ENCODE measurements at places on chromosomes 16 and 17.

DNA sequence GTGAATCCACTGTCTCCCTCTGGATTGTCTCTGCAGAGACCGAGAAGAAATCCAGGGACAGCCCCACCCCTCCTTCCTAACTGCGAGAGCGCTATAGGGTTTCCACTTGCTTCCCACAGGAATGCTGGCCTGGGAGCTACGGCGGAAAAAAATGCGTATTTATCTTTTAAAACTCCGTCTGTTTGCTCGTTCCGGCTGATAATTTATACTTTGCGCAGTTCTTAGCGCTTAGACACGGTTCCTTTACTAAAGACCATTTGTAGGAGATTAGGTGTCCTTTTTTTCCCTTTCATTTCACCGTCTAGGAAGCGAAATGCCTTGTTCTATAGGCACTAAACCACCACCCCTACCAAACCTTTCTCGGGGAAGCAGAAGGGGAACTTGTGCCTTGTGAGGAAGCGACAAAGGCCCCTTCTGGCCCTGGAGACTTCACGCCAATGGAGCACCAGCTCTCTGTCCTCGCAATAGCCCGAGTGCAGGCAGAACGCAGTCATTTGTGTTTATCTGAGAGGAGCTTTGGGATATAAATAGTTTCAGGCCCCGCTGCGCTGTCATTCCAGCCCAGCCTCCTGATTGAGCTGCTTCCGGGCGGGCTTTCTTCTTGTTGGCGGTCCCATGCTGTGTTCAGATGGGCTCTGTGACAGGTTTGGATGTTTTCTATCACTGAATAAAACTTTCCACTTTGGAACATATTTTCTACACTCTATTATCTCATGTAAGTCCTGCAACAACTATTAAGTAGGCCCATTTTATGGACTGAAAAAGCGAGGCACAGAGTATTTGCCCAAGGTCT is 791 bp upstream of the SUPT4H1 start:
- no peak for DNase-seq

DNA sequence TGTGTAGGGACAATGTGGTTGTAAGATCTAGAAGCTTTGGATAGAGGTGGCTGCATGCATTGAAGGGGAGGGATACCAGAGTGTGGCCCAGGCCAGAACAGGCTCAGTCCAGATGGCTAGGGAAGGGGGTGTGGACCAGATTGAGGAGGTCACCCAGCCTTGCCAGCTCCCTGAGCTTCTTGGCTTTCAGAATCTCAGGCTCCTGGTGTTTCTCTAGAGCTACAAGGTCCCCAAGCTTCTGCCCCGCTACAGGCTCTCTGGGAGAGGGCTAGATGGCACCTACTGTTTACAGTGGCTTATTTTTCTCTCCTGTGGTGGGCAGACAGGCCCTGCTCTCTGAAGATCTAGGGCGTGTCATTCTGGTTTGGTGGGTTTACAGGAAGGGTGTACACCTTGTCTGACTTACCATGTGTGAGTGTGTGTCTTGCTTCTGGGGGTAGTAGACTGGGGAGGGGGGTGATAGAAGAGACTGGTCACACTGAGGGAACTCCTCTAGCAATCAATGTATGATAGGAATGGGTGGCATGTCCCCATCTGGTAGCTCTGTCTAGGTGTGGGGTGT is 1.1 kb downstream of the RARA start:
- DNase-seq: no peak

DNA sequence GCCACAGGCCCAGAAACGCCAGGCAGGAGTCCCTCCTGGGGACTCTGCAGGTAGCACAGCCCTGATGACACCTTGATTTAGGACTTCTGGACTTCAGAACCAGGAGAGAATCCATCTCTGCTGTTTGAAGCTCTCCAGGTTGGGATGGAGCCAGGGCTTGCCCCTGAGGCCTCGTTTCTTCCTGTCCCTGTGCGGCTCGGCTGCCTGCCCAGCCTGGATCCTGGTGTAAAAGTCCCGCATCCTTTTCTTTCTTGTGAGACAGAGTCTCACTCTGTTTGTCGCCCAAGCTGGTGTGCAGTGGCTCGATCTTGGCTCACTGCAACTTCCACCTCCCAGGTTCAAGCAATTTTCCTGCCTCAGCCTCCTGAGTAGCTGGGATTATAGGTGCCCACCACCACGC is 17.9 kb upstream of the CBX4 start:
- no peak for DNase-seq

DNA sequence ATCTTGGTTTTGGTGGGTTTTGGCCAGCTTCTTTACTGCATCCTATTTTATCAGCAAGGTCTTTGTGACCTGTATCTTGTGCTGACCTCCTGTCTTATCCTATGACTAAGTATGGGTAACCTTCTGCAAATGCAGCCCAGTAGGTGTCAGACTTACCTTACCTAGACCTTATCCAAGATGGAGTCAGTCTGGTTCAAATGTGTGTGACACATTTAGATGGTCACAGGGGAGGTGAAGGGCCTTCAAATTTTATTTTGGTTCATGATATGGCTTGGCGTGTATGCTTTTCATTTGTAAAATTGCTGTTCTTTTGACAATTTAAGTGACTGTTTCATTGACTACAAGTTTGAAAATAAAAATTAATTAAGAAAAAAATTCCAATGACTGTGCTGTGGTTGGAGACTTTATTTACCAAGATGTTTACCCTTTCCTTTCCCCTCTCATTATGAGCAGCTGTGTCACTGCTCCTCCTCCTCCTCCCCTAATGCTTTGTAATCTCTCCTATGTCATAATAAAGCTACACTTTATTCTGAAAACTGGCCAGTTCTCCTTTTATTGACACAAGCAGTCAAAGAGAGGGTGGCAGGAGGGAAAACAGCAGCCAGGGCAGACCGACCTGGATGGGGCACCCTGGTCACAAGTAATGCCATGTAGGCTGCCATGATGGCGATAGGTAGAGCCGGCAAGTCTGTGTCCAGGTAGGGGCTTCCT is 49.4 kb downstream of the TNFRSF13B start:
- no peak for DNase-seq

DNA sequence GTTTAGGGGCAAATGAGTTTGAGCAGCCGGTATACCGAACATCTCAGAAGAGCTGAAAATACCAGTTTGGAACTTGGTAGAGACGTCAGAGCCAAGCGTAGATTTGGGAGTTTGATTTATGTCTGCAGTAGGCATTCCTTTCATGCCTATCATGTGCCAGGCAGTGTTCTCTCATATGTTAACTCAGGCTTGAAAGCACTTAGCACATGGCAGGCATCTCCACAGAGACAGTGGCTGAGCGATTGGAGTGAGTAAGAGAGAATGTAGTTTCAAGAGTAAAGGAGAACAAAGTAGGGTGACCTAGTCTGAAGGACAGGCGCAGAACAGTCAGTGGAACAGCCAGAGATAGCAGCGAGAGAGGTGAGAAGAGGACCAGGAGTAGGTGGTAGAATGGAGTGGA is 207.0 kb downstream of the FTO start:
- DNase-seq: no peak

DNA sequence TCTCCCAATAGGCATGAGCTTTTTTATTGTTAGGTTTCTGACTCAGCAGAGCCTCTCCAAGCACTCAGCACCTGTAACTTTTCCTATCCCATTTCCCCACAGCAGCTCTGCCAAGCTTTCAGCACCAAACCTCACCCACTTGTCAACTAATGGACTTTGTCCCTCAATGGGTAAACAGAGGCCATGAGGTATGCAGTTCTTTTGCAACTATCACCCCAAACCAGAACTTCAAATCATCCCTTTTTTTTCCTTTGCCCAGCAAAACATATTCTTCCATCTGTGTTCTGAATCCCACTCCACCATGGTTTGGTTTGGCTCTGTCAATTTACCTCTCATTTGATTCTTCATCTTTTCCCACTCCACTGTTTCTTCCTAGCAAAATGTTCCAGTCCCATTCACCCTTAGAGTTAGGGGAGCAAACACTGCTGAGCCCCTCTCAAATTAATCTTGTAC is 58.1 kb downstream of the TOX3 start:
- no peak for DNase-seq

DNA sequence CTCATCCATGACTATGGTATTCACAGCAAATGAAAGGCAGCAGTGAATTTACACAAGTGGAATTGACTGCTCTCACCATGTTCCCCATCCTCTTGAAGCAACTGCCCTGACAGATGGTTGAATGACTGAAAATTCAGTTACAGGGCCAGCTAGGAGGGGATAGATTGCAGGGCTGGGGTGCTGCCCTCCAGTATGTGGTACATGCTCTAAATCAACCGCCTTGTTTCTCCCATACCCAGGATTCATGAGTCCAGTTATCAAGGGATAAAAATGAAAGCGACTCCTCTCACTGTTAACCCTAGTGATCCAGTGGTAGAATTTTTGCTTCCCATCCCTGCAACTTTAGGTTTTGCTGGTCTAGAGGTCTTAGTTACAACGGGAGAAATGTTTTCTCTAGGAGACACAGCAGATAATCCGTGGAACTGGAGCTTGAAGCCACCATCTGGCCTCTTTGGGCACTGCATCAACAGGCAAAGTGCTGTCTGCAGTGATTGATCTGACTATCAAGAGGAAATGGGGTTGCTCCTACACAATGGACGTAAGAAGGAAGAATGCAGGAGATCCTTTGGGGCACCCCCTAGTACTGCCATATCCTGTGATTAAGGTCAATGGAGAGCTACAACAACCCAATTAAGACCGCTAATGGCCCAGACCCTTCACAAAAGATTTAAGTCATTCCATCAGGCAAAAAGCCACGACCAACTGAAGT is 32.0 kb downstream of the SCPEP1 start:
- DNase-seq: peak; percentile 18

GRCh38 chr17:48043176-48043575 is 5.0 kb upstream of the NFE2L1 start:
- no peak for DNase-seq

DNA sequence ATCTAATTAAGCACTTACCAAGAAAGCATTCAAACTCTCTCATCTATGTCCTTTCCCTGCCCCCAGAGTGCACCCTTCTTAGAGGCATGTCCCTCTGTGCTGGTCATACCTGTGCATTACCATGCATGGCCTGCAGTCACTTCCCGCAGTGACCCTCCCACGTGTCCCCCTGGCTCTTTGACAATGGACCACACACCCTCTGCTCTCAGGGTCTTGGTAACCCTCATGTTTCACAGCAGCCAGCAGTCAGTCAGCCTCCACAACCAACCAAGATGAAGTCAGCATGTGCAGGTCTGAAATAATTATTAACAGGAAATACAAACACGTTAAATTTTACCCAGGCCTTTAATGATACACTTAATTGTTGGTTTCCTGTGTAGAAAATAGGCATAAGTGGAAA is 10.1 kb downstream of the KRT33A start:
- DNase-seq: no peak

DNA sequence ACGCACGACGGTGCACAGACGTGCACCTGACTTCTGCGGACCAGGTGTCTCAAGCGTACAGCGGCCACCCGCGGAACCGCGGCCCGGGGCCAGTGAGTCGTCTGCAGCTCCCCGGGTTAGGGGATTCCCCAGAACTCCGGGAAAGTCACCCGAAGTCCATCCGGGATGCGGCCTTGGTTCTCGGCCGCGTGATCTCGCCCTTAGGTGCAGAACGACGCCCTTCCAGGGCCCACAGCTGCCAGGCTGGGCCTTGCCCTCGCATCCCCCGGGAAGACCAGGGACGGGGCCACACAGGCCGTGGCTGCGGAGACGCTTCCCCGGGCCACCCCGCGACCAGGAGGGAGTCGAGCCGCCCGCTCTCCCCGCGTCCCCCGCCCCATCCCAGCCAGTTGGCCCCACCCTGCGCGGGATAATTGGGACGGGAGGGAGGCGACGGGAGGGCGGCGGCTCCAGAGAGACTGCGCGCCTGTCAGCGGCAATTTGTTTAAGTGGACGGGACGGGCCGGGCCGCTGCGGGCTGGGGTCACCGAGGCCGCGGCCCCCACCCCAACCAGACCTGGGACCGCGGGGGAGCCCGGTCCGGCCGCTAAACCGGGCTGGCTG is 3.6 kb upstream of the TBX2 start:
- no peak for DNase-seq

- DNase-seq: no peak
These were observed 51.6 kb upstream of the CRISPLD2 start for GRCh38 chr16:84768061-84768807.

DNA sequence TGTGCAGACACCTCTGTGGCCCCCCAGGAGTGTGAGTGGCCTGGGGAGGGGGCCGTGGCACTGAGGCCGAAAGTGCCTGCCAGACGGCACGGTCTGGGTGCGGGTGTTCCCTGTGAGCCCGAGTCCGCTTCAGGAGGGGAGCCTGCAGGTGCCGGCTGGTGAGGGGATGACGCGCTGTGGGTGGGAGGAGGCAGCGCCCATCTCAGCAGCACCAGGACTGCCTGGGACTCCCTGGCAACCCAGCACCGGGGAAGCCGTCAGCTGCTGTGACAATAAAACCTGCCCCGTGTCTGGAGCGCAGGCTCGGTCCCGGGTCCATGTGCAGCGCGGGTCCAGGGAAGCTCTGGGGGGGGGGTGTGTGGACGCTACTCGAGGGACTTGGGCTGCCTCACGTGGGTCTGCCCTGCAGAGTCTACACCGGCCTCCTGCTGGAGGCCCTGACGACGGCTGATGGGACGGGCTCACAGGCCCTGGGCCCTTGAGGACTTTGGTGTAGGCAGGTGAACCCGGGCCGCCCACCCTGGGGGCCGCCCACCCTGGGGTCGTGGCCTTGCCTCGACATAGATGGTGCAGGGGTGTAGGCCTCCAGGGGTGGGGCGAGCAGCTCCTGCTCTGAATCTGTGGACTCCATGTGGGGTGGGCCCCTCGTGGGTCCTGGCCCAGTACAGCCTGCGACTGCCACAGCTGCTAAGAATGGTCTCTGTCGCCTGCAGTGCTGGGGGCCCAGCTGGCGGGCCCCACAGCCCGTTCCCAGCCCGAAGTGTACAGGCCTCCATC is 5.9 kb upstream of the RAB40C start:
- DNase-seq: no peak

GRCh38 chr17:73561111-73561510 is 83.1 kb downstream of the SDK2 start:
- no peak for DNase-seq

DNA sequence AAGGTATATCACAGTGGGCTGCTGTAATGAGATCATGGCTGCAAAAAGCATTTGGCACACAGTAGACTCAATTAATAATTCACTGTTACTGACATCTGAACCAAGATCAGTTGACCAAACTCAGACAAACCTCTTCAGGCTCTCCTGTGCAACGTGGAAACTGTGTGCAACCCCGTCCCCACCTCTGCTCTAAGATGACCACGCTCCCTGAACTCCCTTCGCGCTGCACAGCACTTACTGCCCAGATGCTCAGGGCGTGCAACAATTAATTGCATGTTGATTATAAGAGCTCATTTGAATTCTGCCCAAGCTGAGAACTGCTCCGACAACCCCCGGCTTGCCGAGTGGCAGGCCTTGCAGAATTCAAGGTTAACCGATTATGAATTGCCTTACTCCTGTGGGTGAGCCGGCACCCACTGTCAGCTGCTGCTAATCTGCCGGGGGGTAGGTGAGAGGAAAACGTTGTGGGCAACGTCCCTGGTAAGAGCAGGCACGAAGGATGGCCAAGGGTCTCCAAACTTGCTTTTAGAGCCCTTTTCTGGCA is 1.3 kb upstream of the GSG1L start:
- no peak for DNase-seq

GRCh38 chr16:49537924-49538459 is 164.4 kb downstream of the C16orf78 start:
- DNase-seq: no peak

- DNase-seq: no peak
These were observed 717 bp downstream of the CYBA start for GRCh38 chr16:88649924-88650748.

GRCh38 chr16:63769211-63769610 is 1352.7 kb downstream of the CDH11 start:
- DNase-seq: no peak
